ENCODE measurements at places on chromosomes 7 and 10.

DNA sequence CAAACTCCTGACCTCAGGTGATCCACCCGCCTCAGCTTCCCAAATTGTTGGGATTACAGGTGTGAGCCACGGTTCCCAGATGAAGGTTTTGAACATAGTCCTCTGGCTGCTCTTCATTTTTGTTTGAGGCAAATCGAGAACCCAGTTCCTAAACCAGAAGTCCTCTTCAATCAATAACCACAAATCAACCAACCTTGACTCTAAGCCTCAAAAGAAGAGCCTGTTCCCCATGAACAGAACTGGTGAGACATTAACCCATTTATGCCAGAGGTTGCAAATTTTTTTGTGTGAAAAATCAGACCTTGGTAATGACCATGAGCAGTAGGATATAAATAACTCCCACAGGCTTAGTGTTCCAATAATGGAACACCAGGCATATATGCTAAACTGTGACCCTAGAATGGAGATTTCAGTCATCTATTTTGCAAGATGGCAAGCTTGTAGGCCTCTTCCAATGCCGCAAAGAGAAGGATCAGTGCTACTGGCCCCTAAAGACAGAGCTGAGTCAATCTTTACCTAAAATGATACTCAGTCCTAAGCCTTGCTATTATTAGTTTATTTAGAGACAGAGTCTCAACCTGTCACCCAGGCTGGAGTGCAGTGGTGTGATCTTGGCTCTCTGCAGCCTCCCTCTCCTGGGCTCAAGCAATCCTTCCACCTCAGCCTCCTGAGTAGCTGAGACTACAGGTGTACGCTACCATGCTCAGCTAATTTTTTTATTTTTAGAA lies 15.9 kb downstream of the KPNA7 start:
- no peak for DNase-seq

DNA sequence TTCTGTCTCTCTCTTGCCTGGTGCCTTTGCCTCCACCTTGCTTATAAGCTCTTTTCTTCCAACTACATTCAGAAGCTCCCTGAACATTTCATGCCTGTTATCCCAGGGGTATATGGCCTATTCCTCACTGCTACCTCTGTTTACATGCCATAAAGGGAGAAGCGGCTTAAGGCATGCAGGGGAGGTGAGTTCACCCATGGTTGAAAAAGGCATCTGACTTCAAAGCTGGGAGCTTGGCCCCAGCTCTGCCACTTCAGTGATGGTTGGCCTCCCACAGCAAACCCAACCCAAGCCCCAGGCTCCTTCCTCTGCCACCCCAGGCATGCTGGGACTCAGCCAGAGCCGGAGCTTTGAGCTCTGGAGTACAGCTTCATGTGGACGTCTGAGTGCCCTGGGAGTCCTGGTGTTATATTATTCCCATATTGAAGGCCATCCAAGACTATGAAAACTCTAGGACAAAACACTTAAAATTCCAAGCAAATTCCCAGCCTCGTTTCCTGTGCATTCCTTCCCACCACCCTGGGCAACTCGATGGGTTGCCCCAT lies 468.6 kb upstream of the ZMIZ1 start:
- DNase-seq, result no peak

- no peak for DNase-seq
These were observed 96.1 kb downstream of the ARL4A start for GRCh38 chr7:12783421-12784095.

DNA sequence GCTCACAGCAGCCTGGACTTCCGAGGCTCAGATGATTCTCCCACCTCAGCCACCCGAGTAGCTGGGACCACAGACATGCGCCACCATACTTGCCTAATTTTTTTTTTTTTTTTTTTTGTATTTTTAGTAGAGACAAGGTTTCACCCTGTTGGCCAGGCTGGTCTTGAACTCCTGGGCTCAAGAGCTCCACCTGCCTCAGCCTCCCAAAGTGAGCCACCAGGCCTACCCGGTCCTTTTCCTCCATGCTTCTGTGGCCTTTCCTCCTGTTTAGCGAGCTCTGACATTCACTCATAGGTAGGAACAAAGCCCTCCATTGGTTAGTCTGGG lies 50.1 kb upstream of the SRPK2 start:
- no peak for DNase-seq

- no peak for DNase-seq
These were observed 75.7 kb downstream of the PTPRE start for GRCh38 chr10:127982601-127983000.

- DNase-seq, result no peak
These were observed 134.6 kb downstream of the TEX36 start for GRCh38 chr10:125548356-125548755.

- peak; percentile 5 for DNase-seq
These were observed 85.9 kb downstream of the UBE3C start for GRCh38 chr7:157224627-157225026.

DNA sequence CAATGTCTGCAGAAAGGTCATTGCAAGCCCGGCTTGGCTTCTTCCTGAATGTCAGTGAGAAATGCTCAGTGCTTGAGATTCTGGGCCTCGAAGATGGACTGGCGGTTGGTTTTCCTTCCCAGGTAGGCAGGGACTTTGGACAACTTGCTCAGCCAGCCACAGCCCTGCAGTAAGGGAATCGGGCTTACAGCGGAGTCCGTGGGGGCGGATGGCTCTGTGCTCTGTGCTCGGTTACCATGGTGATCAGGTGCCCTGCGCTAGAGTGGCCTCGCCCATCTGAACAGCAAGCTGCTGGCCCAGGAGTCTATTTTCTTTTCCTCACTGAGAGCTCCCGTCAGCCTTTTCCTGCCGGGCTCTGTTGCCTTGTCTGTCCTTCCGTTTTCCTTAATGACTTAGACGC lies 77.8 kb upstream of the SH2B2 start:
- no peak for DNase-seq

GRCh38 chr10:104273899-104274575 lies 5.1 kb downstream of the GSTO2 start:
- DNase-seq, result no peak

- no peak for DNase-seq
These were observed 4.0 kb upstream of the FAM53B start for GRCh38 chr10:124748166-124748565.

- no peak for DNase-seq
These were observed 219.3 kb upstream of the GLI3 start for GRCh38 chr7:42456267-42456666.

- DNase-seq, result no peak
These were observed 172.2 kb downstream of the CDK14 start for GRCh38 chr7:90768301-90768700.

DNA sequence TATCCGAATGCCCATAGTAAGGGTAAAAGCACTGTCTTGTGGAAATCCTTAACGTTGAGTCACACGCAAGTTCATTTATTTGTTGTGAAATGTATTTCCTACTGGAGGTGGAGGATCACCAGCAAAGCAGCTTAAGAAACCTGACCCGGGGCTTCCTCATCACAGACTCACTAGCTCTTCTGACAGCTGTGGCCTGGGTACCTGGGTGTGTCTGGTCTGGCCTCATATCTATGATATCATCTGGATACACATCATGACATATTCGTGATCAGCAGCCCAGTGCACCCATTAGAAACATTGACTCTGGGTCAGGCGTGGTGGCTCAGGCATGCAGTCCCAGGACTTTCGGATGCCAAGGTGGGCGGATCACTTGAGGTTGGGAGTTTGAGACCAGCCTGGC lies 8.8 kb downstream of the DRGX start:
- DNase-seq, result no peak

DNA sequence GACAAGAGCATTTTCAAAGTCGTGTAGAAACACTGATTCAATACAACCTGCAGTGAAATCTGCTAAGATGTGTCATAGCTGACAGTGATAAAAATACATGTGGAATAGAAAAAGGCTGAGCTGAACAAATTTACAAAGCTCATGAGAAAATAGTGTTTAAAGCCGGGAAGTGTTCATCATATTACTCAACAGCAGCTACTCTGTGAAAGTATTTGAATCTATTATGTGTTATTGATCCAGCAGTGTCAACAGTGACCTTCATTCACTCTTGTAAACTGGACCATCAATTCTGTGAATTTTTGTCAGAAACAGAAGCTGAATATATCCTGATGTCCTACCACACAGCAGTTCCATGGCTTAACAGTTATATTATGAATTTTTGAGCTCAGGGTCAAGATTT lies 11.6 kb downstream of the DYDC1 start:
- no peak for DNase-seq

- no peak for DNase-seq
These were observed 24.2 kb downstream of the PILRA start for GRCh38 chr7:100397315-100398081.
